ENCODE measurements at places on chromosomes 2 and 18. TPM values are rescaled to one million over a fixed set of nuclear protein-coding genes. Genes with fewer than 3 reads are reported as not detected.

- no peak for DNase-seq
Measured at GRCh38 chr2:37730037-37730818, 58.8 kb upstream of the CDC42EP3 start.

DNA sequence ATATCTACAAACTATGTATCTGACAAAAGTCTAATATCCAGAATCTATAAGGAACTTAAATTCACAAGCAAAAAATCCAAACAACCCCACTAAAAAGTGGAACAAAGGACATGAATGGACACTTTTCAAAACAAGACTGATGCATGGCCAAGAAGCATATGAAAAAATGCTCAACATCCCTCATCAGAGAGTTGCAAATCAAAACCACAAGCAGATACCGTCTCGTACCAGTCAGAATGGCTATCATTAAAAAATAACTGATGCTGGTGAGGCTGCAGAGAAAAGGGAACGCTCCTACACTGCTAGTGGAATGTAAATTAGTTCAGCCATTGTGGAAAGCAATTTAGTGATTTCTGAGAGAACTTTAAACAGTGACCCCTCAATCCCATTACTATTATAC lies 56.5 kb downstream of the CCBE1 start:
- DNase-seq: no peak

The G6PC2 gene
- total RNA-seq: not detected

GRCh38 chr2:62344472-62344871 lies 148.6 kb downstream of the B3GNT2 start:
- no peak for DNase-seq

The FARP2 gene
- 14.0 TPM for total RNA-seq

The CDH2 gene
- total RNA-seq: 308 TPM

All from Right ventricle myocardium superior (tissue), 1 donor.